Hepatic stellate cell (primary cell): ENCODE measurements at places on chromosomes 3 and 15.

GRCh38 chr15:74384566-74384880 is 17.1 kb upstream of the CYP11A1 start:
- no peak for DNase-seq

- no peak for DNase-seq
Observed at GRCh38 chr3:144843099-144843498, 871.5 kb downstream of the DIPK2A start.

GRCh38 chr3:154660811-154661210 is 230.8 kb upstream of the GPR149 start:
- DNase-seq: no peak

- no peak for DNase-seq
Observed at GRCh38 chr3:123590685-123591450, 6.0 kb upstream of the HACD2 start.

DNA sequence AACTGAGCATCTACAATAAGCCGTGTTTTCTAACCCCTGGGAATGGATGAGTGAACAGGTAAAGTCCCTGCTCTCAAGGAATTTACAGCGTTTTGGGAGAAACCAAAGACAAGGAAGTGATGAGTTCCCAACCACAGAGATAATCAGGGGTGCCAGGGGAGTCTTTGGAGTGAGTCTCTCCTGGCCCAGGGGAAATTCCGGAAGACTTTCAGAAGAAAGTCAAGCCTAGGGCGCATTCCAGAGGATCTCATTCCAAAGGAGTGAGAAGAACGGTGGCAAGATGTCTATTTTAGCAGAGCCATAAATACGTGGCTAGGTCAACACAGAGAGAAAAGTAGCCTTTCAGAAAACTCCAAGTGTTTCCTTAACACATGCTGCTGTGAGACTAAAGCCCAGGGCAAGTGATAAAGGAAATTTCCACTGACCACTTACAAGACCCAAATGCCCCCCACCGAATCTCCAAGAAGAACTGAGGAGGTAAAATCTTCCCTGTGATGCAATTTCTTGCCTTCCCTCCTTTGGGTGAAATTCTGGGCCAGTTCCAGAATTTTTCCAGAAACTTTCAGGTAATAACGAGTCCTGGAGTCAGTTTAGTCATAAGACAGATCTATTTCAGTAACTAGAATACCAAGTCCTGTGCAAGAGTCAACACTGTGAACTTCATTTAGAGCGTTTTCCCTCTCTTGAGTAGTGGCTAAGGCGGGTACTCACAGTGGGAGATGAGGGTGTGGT is 437.4 kb downstream of the NR2F2 start:
- DNase-seq: no peak

DNA sequence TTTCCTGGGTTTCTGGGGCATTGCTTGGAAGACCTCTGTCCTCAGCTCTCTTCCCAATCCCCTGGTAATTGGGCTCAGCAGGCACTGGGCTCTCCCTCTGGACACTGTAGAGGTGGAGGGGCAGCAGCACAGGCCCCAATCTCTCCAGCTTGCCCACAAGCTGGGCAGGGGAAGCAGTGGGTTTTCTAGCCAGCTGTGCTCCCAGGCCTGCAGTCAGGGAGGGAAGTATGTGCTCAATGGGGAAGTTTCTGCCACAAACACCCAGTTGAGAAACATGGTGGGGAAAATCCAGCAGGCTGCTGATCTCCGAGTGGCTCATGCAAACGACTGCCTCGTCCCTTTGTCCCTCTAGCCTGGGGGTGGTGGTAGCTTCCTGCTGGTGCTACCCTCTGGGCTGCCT is 12.8 kb upstream of the RFT1 start:
- DNase-seq: no peak

- peak; percentile 79 for DNase-seq
Observed at GRCh38 chr3:113275929-113276750, 64.8 kb downstream of the BOC start.

- no peak for DNase-seq
Observed at GRCh38 chr15:66917904-66918448, 147.4 kb upstream of the SMAD3 start.

DNA sequence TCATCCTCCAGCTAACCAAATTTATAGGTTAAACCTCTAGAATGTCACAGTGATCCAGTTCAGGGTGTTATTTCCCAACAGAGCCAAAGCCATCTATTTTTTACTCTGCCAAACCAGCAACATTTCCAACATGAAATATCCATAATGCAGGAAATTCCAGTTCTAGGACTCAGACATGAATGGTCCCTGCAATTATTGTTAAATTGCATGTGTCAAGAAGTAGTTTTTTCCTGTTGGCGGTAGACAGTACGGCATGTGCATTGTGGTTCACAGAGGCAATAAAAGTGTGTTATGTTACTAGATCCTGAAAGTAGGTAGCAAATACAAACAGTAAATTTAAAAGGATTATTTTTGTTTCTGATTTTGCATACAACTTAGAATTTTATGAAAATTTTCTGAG is 215.7 kb upstream of the THBS1 start:
- no peak for DNase-seq

DNA sequence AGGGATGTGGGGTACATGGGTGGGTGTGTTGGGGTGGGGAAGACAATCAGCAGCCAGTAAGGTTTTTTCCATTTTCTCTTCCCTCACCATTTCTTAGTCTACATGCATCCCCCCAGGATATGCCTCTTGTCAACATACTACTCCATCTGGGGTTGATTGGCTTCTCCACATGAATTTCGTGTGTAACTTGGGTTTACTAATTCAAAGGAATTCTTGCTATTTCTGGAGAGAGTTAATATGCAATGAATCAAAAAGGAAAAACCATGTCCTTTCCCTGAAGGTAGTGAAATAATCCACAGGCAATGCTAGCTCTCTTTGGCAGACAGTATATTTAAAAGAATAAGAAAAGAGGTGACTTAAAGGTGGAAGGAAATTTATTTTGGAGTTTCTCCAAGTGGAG is 198.4 kb downstream of the EBLN2 start:
- no peak for DNase-seq

- no peak for DNase-seq
Observed at GRCh38 chr15:74227968-74228722, 8.0 kb upstream of the CCDC33 start.

- no peak for DNase-seq
Observed at GRCh38 chr3:115808816-115809215, 185.5 kb downstream of the GAP43 start.

- DNase-seq: no peak
Observed at GRCh38 chr3:30810625-30811024, 83.8 kb downstream of the GADL1 start.

- DNase-seq: peak; percentile 47
Observed at GRCh38 chr15:76996526-76997401, 1.8 kb downstream of the PSTPIP1 start.

- no peak for DNase-seq
Observed at GRCh38 chr3:147699175-147699838, 290.1 kb downstream of the ZIC1 start.

- peak; percentile 23 for DNase-seq
Observed at GRCh38 chr3:77254967-77255831, 215.3 kb downstream of the ROBO2 start.

- DNase-seq: no peak
Observed at GRCh38 chr15:76773234-76773633, 131.9 kb downstream of the SCAPER start.

GRCh38 chr3:193788189-193788991 is 195.4 kb downstream of the OPA1 start:
- DNase-seq: peak; percentile 69

- DNase-seq: peak; percentile 36
Observed at GRCh38 chr3:71074423-71074822, 509.1 kb downstream of the FOXP1 start.

- DNase-seq: no peak
Observed at GRCh38 chr3:158700559-158700958, 28.1 kb upstream of the LXN start.

DNA sequence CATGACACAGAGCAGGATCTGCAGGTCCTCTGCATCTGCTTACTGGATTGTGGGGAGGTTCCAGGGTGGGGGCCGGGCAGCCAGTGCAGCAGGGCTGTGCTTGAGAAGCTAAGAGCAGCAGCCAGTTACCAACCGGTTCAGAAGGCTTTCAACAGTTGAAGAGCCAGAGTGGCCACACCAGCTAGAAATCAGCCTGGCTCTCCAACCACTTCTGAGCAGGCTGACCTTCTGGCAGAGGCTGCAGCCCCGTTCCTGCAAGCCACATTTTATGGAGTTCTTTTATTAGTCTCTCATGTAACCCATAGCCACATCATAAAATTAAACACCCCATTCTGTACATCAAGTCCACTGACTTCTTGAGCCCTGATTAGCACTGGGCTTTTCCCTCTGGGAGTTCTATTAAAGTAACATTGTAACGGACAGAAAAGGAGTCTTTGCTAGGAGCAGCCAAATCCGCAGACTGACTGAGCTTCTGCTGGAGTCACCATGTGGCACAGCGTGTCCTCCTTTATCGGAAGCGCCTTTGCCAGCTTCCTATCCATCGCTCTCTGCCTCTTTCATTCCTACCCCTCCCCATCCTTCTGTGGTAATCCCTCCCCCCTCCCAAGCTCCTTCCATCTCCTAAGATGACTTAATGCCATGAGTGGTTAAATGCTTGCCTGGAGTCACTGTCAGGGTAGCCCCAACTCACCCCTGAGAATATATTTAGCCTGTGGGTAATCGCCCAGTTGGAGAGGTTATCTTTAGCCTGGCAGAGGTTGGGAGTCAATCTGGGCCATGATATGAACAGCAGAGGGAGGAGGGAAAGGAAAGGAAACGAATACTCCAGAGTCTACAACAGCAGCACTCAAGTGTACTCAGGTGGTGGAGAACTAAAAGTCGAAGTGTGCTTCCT is 138.5 kb upstream of the HES1 start:
- no peak for DNase-seq

DNA sequence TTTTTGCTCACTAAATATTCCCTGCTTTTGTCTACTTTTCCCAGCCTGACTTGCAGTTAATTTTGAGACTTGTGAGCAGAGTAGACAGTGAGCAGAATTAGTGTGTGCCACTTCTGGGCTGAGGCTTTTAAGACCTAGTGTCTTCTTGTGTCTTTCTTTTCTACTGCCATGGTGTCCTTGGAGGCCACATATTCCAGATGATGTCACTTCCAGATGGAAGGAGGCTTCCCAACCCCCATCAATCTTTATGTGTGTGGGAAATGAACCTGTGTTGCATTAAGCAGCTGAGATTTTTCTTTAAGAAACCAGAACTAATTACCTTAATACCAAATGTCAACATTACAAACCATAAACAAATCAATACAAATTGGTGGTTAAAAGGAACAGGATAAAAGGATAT is 774.7 kb upstream of the ROBO1 start:
- DNase-seq: no peak

DNA sequence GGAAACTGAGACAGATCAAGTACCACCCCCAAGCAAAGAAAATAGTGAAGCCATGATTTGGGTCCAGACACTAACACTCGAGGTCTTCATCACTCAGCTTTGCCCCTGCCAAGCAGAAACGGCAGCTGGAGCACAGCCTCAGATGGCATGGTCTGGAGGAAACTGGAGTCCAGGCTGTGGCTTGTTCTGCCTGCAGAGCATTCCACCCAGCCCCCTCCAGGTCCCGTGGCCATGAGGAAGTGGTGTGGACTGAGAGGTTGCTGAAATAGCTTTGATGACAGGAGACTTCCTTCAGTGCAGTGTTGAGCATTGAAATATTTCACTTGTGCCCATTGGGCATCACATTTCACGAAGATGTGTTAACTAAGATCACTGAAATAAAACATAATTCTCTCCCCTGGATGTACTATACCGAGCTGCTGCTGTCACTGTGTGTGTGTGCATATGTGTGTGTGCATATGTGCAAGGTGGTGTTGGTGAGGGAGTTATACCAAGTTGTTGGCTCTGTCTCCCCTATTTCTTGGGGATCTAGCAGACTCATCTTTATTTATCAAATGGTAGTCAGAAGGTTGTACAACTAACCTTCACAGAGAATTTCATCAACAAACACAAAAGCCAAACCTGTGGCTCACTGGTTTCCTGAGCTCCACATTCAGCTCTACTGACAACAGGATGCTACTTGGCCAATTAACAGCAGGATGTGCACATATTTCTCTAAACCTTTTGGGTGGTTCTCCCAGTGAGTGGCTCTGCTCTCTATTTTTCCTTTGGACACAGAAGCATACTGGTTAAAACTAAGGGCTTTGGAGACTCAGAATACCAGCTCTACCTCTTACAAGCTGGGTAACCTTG is 660.1 kb upstream of the CFAP20DC start:
- DNase-seq: no peak

DNA sequence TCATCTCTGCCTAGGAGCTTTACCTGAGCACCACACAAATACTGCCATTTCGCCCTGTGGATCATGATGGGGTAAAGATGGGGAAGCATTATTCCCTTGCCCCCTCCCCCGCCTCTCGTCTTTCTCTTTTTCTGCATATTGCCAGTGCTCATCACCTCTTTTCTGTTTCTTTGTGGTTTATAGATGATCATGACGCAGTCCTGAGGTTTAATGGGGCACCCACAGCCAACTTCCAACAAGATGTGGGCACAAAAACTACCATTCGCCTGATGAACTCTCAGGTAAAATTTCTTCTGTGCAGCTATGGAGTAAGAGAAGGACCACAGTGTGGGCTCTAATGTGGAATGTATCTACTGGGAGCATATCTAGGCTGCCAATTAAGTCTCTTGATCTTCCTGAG is 88.2 kb downstream of the RPL39L start:
- no peak for DNase-seq

DNA sequence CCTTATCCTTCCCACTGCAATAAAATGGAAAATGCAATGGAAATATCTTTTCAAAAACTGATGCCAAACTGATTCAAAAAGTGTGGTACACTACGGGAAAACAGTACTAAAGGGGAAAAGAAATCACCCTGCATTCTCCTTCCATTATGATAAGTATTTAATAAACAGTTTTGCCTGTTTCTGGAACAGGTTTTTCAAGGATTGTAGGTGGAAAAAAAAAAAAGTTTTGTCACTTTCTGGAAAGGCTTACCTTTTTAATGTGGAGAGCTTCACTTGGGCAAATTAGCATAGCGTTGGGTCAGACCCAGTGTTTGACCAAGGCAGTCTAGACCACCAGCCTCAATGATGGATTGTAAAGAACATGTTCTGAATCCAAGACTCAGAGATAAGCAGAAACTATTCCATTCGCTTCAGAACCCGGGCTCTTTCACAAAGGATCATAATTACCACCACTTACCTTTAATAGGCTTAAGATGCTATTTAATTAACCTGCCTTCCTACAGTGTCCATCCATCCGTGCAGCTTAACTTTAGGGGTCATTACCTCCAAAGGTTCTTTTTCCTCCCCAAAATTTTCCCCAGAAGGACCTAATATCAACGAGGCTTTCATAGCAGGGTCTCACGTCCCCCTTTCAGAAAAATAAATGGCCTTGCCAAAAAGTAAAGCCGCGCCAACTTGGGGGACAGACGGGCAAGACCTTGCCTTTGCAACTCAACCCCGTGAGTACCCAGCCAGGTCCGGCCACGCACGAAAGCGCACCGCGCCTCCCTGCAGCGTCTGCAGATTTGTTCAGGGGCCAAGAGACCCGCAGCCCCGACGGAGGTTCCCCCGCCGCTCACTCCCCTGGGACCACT is 1.0 kb downstream of the DCBLD2 start:
- DNase-seq: no peak

- peak; percentile 47 for DNase-seq
Observed at GRCh38 chr3:182969277-182969676, 11.1 kb downstream of the DCUN1D1 start.
